ENCODE measurements at places on chromosomes 11 and 22. TPM values are rescaled to one million over a fixed set of nuclear protein-coding genes. Genes with fewer than 3 reads are reported as not detected.

The DNAL4 gene
- 10.7 TPM for total RNA-seq

The GP1BB gene
- total RNA-seq: not detected

The LRRC4C gene
- 3.4 TPM for total RNA-seq

The APLNR gene
- 1.8 TPM for total RNA-seq

GRCh38 chr11:93942176-93942575 lies 79.0 kb upstream of the HEPHL1 start:
- DNase-seq: no peak
- no peaks in the 10 kb centered on the region for H3K4me1 ChIP-seq
- H3K4me3 ChIP-seq: no peak overlapping the region
- no peaks in the 10 kb centered on the region for H3K27me3 ChIP-seq
- H3K27ac ChIP-seq: no peak overlapping the region
- no peaks in the 10 kb centered on the region for H3K36me3 ChIP-seq

GRCh38 chr22:22554587-22555284 lies 4.3 kb downstream of the PRAME start:
- no peak for DNase-seq
- no peak overlapping the region for H3K4me3 ChIP-seq
- H3K27me3 ChIP-seq: peaks cover 76% of the 10 kb centered on the region
- no peaks in the 10 kb centered on the region for H3K4me1 ChIP-seq

DNA sequence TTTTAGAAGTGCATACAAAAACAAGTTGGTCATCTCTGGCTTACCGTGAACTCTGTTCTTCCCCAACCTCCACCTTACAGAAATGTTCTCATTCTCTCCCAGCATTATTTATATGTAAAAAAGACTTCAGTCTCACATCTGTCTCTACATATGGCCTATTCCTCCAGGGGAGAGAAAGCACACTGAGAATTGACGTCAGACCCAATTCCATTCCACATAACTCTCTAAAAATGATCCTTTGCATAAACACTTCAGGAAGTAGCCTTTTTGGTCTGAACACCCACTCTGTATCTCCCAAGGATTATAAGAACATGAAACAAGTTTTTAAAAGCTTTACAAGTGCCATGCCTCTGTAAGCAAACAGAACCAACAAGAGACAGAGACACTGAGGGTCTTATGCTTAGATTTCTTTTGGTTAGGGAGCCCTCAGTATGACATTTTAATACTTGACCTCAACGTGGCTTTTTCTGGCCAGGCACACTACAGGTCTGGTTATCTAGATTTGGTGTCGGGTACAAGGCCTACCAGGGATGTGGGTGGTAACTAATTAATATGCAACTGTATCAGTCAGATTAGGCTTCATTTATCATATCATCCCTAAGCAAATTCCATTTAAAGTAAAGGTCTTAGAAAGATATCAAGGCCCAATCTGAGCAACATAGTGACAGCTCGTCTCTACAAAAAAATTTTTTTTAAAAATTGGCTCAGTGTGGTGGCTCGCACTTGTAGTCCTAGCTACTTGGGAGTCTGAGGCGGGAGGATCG lies 48.5 kb upstream of the PPP2R1B start:
- no peak for DNase-seq
- H3K36me3 ChIP-seq: no peaks in the 10 kb centered on the region
- H3K4me3 ChIP-seq: no peak overlapping the region
- H3K27me3 ChIP-seq: no peaks in the 10 kb centered on the region
- H3K27ac ChIP-seq: no peak overlapping the region
- no peaks in the 10 kb centered on the region for H3K4me1 ChIP-seq

The MMP13 gene
- not detected for total RNA-seq

GRCh38 chr22:28142361-28142961 lies 223.4 kb upstream of the PITPNB start:
- H3K36me3 ChIP-seq: no peaks in the 10 kb centered on the region
- H3K4me1 ChIP-seq: no peaks in the 10 kb centered on the region
- H3K4me3 ChIP-seq: no peak overlapping the region
- H3K27me3 ChIP-seq: no peaks in the 10 kb centered on the region
- no peak overlapping the region for H3K27ac ChIP-seq

DNA sequence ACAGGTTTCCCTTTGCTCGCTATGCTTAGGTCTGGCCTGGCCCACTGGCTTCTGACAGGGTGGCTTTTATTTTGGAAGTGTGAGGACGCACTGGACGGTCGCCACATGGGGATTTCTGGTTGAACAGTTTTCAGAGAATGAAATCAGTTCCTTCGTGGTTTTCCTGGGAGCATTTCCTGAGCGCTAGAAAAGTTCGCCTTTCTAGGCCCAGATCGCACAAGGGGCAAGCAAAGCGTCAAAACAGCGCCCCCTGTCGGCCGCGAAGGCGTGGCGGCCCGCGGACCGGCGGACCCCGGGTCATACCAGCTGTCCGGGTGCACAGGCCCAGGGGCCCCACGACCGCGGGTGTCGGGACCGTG lies 12.7 kb upstream of the CYP2R1 start:
- DNase-seq: peak; percentile 77
- no peak overlapping the region for H3K27ac ChIP-seq
- H3K4me1 ChIP-seq: no peaks in the 10 kb centered on the region
- peak overlapping the region; percentile 53 for H3K4me3 ChIP-seq
- no peaks in the 10 kb centered on the region for H3K27me3 ChIP-seq
- H3K36me3 ChIP-seq: no peaks in the 10 kb centered on the region

- H3K27me3 ChIP-seq: no peaks in the 10 kb centered on the region
- H3K27ac ChIP-seq: no peak overlapping the region
- no peak for DNase-seq
- H3K4me3 ChIP-seq: no peak overlapping the region
- no peaks in the 10 kb centered on the region for H3K4me1 ChIP-seq
These were observed 843.7 kb upstream of the CHORDC1 start for GRCh38 chr11:91066456-91067047.
